ENCODE measurements at places on chromosomes 2 and 18.

- no peak for DNase-seq
Measured at GRCh38 chr2:127118038-127118437, 11.1 kb upstream of the BIN1 start.

DNA sequence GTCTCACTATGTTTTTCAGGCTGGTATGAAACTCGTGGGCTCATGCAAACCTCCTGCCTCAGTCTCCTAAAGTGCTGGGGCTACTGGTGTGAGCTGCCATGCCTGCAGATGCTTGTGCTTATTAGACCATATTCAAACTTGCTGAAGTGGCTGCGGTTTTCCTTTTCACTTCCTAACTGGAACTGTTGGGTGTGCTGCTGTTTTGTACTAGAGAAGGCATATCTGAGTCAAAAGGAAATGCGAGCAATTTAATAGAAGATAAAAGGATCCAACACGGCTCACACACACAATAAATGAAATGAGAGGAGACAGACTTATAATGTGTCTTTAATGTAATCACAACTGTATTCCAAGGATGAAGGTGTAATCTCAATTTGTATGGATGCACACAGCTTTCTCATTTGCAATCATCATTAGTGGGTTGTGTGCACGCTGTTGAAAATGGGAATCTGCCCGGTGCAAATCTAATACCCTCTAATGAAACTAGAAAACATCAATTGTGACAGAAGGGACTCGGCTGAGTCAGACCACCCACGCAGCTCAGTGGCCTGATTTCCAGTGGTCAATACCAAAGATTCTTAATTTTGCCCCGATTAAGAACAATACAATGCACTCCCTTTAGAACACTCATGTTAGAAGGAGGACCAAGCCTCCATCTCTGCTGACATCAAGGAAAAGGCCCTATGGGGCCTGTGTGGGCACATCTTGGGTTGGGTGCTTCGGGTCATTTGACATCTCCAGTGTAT, 532.7 kb downstream of the TDRD15 start:
- DNase-seq: no peak

- DNase-seq: no peak
Measured at GRCh38 chr2:223197046-223197445, 145.1 kb downstream of the KCNE4 start.

DNA sequence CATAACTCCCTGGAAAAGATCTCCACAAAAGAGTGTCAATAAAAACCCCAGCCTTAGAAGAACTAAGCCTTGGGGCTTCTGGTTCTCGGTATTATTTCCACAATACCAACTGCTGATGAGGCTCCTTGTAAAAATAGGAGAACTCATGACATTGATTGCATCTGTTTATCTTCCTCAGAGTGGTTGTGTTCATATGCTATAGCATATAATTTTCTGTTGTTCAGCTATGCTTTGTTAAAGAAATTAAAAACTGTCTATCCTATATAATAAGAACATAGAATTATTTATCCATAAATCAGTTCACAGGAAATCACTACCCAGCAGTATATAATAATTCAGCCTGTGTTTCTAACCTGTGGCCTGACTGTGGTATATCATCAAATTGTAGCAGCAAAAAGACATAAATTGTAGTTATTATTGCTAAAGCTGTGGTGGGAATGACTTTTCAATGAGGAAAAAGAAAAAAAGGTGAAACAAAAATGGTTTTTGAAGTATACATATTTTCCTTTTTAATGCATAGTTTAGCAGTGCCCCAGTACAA, 68.9 kb downstream of the SATB2 start:
- no peak for DNase-seq

GRCh38 chr2:72931280-72931910, 14.1 kb downstream of the EMX1 start:
- DNase-seq: no peak

DNA sequence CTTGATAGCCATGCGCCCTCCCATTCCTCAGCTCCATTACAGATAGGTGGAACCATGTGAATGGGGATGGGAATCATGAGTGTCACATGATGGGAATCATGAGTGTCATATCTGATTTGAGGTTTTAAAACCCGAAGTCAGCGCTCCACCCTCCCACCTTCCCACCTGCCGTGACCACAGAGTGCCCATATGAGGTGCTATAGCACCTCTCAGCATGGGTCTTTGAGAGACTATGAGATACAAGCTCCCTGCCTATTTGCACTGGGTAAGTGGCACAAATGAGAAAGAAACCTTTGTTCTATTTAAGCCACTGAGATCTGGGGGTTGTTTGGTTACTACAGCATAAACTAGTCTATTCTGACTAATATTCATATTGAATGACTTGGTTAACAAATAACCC, 78.5 kb upstream of the PTPRM start:
- no peak for DNase-seq

DNA sequence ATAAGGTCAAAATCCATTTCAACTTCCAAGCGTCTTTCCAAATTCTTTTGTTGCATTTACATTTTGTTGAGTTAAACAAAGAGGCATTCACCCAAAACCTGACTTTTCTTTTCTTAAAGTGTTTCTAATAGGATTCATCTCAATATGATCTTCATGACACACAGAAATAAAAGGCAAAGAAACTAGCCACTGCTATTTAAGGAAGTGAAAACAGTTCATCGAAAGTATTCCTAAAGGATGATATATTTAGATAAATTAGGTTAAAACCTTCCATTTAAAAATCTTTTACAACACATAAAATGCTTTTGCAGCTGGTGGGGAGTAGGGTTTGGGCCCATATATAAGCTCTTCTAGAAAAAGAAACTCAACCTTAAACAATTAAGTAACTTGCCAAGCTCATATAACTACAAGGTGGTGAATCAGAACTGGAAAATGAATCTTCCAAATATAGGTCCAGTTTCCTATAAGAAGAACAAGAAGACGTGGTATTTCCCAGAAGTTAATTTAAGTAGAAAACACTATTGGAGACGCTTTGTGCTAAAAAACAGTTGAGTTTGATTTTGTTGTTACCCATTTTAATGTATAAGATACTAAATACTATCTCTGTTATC, 336.0 kb upstream of the HNRNPA3 start:
- DNase-seq: no peak

- no peak for DNase-seq
Measured at GRCh38 chr2:14513903-14514302, 118.6 kb upstream of the LRATD1 start.

GRCh38 chr2:173511942-173512341, 157.3 kb downstream of the CDCA7 start:
- no peak for DNase-seq

GRCh38 chr2:162164802-162165201, 12.8 kb upstream of the GCG start:
- no peak for DNase-seq

- no peak for DNase-seq
Measured at GRCh38 chr18:6941996-6942395, 175.6 kb downstream of the LAMA1 start.

DNA sequence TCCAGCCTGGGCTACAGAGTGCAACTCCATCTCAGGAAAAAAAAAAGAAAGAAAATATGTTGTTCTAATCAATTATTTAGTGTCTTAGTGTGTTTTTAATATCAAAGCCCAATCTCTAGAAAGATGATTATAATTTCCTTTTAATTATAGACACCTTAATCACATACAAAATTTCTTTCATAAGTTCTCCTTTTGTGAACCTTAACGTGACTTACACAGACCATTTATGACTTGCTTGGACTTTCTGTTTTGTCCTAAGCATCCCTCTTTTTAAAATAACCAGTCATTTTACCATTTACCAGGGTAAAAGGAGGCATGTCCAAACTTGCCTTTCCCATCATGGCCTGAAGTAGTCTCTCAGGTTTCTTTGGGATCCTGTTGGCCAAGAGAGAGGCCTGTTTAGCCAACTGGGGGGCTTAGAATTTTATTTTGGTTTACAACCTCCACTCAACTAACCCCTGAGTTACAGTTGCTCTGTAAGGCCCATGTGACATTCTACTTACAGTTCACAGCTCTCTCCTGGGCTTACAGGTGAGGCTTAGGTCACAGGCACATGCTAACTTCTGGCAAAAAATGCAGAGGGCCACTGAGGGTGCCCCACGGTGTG, 23.9 kb upstream of the GPR155 start:
- peak; percentile 9 for DNase-seq

DNA sequence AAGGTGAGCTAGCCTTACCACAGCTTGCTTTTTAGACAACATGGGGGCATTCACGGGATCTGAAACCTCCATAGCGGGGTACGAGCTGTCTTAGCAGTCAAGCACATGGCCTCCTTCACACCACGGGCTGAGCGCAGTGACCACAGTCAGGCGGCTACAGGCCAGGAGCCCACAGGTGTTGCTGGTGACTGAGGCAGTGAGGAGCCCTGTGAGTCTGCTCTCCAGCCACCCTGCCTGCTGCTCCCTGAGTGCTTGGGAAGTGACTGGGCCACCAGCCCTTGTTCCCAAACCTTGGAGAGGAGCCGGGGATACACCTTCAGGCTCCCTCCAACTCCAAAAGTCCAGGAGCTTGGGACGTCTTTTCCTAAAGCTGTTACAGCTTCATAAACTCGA, 418.1 kb upstream of the MYT1L start:
- no peak for DNase-seq

DNA sequence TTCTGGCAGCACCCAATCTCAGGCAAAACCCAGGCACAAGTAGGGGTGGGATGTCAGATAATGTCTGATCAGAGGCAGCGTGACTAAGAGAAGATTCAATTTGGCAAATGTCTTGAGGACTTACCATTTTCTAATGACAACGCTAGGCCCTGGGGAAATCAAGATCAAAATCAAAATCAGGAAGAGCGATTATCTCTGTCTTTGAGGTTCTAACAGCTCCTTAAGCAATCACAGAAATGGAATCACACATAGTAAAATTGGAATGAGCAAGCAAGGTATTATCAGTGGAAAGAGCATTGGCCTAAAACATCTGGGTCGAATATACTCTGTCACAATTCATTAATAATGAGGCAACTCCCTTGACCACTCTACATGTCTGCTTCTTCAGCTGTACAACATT, 8.6 kb upstream of the SERPINB2 start:
- DNase-seq: no peak

- DNase-seq: no peak
Measured at GRCh38 chr2:191636235-191636543, 41.7 kb upstream of the NABP1 start.

GRCh38 chr2:46136481-46136880, 160.7 kb upstream of the EPAS1 start:
- DNase-seq: no peak

DNA sequence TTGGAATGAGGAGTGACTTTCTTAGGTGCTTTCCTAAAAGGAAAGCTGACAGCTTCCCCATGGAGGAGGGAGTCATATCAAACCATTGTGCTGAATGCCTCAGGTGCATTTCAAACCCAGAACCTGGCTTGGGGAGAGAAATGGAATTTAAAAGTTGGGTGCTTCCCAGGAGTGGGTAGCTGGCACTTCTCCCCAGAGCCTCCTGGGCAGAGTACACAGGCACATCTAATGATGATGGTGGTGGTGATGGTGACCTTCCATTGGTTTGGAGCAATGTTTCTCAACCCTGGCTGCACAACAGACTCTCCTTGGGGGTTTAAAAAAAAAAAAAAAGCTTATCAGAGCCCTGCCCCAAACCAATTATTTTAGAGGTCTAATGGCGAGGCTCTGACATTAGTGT, 8.3 kb downstream of the FOSL2 start:
- DNase-seq: no peak

GRCh38 chr18:3869848-3870247, 419.9 kb downstream of the TGIF1 start:
- DNase-seq: peak; percentile 69

GRCh38 chr2:232511336-232511890, 8.8 kb upstream of the PRSS56 start:
- DNase-seq: no peak

GRCh38 chr2:237205561-237205971, 119.9 kb downstream of the COPS8 start:
- no peak for DNase-seq

- DNase-seq: no peak
Measured at GRCh38 chr18:77052297-77052982, 80.1 kb downstream of the MBP start.

GRCh38 chr2:232994446-232994845, 18.6 kb downstream of the NGEF start:
- DNase-seq: no peak

GRCh38 chr2:235383272-235383843, 110.5 kb upstream of the AGAP1 start:
- no peak for DNase-seq

DNA sequence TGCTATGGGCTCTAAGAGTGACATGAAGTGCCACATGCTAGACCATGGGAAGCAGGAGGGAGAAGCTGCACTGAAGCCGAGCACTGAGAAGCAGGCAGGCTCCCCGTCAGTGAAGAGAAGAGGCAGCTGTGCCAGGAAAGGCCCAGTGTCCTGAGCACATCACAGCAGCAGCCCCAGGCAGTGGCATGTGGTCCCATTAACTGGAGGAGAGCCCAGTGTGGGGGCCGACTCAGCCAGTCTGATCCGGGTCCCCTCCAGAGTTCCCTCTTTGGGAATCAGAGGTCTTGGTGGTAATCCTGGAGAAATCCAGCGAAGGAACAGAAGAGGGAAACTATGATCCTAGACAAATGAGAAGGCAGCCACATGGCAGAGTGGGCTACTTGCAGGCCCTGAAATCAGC, 96.7 kb upstream of the ACAA2 start:
- no peak for DNase-seq

GRCh38 chr2:218089259-218089658, 20.2 kb downstream of the RUFY4 start:
- DNase-seq: no peak

GRCh38 chr2:18484625-18485024, 75.8 kb downstream of the RDH14 start:
- DNase-seq: no peak

GRCh38 chr2:54641988-54642387, 81.5 kb upstream of the EML6 start:
- no peak for DNase-seq

- no peak for DNase-seq
Measured at GRCh38 chr2:118773826-118774225, 73.6 kb downstream of the EN1 start.

DNA sequence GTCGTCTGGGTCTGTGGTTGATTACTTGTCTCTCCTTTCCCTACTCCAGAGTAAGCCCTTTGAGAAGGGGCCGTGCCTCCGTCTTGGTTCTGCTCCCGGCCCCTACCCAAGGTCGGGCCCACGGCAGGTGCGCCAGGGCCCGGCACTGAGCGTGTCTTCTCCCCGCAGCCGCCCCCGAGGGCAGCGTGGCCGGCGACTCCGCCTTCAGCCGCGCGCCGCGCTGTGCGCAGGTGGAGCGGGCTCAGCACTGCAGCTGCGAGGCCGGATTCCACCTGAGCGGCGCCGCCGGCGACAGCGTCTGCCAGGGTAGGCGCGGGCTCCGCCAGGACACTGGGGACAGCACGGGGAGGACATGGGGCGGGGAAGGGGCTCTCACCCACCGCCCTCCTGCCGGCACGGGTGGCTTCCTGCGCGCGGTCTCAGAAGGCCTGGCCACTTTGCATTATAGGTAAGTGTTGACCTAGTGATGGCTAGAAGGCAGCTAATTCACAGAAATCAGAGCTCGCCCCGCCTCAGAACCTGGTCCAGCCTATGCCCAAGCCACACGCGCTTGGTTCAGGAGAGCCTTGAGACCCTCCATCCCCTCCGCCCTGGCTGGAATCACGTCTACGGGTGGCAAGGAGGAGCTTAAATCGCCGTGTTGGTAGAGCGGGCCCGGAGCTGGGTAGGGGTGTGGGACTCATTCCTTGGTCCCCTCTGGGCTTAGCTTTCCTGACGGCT, 43.5 kb downstream of the FBLN7 start:
- no peak for DNase-seq

All from NCI-H446 (cell line).